ENCODE measurements at places on chromosomes 13 and 19. TPM values are rescaled to one million over a fixed set of nuclear protein-coding genes. Genes with fewer than 3 reads are reported as not detected.

DNA sequence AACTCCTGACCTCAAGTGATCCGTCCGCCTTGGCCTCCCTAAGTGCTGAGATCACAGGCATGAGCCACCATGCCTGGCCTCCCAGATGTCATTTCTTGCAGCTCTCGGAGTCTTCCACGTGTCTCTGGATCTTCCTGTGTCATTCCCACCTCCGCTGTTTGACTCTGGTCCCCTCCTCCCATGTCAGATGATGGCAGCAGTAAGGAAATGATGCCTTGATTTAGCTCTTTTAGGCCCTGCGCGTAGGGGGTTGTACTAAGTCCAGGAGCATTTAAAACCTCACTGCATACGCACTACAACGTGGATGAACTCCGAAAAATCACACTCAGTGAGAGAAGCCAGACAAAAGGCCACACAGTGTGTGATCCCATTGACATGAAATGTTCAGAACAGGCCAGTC, 113.1 kb downstream of the GNG7 start:
- DNase-seq: no peak

DNA sequence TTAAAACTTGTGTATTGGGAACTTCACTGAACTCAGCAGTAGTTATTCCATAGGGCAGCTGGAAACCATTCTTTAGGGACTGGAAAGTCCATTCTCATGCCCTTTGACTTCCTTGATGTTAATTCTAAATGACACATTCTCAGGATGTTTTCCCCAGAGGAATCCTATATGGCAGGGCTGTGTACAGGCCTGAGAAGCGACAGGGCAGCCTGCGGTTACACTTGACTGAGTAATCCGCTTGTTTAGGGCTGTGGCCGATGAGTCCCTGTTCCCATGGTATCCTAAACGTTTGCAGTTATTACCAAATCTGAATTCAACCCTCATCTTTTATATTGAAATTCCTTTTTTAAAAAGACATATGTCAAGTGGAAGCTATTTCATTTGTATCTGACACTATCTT, 83.5 kb downstream of the COL4A2 start:
- no peak for DNase-seq

DNA sequence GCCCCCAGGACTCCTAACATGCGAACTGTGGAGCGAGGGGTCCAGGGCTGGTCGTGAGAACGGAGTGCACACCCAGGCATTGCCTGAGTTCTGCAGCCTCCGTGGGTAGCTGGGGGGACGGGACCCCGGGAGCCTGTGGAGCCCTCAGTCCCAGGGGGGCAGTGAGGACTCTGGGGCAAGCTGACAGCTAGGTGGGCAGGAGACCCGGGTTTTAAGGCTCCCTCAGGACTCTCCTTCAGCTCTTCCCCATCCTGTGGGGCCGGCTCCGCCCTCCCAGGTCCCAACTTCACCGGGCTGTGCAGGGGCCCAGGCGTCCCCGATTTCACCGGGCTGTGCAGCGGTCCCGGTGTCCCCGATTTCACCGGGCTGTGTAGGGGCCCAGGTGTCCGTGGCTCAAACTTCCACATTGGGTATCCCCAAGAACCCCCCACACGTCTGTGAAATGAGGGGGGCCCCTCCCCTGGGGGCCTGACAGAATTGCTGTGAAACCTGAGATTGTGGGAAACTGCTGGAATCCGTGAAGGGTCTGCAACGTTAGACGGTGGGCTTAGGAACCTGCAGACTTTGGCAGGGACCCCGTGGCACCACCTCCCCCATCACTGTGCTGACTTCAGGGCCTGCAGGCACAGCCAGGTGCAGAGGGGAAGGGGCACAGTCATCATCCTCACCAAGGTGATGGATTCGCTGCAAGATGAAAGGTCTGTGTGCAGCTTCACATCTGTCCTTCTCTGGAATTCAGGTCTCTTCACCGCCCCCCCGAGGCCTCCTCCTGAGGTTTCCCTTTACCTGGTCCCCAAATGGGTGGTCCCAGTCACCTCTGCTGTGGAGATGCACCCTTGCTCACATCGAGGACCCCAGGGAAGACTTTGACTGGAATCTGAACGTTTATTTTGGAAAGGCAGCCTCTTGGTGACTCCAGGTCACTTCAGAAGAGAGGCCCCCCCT, 73.2 kb upstream of the MCF2L start:
- DNase-seq: no peak

DNA sequence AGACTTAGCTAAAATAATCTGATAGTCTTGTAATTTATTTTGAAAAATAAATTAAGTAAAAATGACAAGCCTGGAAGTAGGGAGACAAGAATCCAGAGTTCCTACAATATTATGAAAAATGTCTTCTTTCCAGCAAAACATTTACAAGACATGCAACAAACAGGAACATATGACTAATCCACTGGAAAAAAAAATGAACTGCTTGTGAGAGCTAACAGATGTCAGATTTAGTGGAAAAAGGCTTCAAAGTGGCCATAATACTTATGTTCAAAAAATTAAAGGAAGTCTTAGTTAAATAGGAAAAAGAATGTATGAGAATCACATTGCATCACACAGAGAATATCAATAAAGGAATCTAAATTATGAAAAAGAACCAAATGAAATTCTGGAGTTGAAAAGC, 2082.0 kb upstream of the PCDH20 start:
- no peak for DNase-seq

- DNase-seq: no peak
These were observed 32.6 kb downstream of the ZNF473 start for GRCh38 chr19:50058425-50058824.

- DNase-seq: no peak
These were observed 3.6 kb downstream of the CACNG7 start for GRCh38 chr19:53912653-53913052.

DNA sequence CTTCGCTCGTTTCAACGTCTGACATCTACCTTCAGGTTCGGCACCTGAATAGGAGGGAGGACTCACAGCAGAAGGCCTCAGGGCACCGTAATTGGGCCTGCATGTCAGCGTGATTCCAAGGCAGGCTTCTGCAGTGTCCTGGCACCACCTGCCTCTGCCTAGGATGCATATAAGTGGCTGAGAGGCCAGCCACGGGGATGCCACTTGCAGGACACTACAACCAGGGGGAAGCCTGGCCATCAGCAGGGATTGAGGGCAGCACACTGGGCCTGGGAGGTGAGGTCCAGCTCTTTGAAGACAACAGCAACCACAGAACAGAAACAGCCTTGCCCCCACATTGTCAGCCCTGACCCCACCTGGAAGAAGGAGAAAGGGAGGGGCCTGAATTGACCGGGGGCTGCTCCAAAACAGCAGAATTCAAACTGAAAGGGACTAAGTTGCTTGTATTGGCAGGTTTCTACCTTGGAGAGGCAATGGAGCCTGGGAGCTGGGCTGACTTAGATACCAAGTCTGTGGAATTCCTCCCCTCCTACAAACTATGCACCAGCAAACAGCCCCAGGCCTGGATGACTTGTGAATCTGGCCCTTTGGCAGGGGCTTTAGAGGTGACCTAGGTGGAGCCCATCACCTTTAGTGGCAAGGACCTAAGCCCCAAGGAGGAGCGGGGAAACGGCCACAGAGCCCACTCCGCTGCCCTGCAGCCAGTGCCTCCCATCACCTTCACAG, 34.1 kb upstream of the POMP start:
- DNase-seq: no peak

GRCh38 chr19:31506102-31506501, 156.9 kb upstream of the TSHZ3 start:
- no peak for DNase-seq

DNA sequence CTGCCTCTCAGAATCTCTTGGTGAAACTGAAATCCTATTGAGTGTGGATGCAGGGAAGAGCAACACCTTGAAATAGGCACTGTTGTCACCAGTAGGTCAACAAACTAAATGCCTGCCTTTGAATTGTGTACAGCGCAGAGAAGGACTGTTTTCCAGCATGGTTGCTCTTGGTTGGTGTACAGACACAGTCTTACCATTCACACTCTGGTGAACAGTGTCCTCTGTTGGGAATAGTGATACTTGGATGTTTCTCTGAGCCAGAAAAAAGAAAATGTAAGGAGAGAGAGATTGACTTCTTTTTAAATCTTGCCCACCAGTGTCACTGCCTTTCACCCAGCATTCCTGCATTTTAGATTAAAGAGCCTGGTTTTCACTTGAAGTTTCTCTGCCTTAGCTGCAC, 179.7 kb downstream of the STK24 start:
- DNase-seq: no peak

The ZNF568 gene
- total RNA-seq: 39.8 TPM

The LYPD3 gene
- not detected for total RNA-seq

The SBK2 gene
- total RNA-seq: not detected

The JAK3 gene
- total RNA-seq: 1.1 TPM

The S1PR2 gene
- 4.7 TPM for total RNA-seq

The ADAMTSL5 gene
- total RNA-seq: not detected

The CYP2S1 gene
- 1.4 TPM for total RNA-seq

The SSC5D gene
- total RNA-seq: 0.31 TPM

The LYPD5 gene
- 1.6 TPM for total RNA-seq

Measured in occipital lobe (tissue), 3 donors.